Ovary (tissue), 10 donors: ENCODE measurements at places on chromosomes 2 and 18.

- DNase-seq = no peak
Measured at GRCh38 chr2:46559261-46559660, 79.9 kb downstream of the TMEM247 start.

- DNase-seq = no peak
Measured at GRCh38 chr18:69564602-69565001, 163.9 kb downstream of the DOK6 start.

DNA sequence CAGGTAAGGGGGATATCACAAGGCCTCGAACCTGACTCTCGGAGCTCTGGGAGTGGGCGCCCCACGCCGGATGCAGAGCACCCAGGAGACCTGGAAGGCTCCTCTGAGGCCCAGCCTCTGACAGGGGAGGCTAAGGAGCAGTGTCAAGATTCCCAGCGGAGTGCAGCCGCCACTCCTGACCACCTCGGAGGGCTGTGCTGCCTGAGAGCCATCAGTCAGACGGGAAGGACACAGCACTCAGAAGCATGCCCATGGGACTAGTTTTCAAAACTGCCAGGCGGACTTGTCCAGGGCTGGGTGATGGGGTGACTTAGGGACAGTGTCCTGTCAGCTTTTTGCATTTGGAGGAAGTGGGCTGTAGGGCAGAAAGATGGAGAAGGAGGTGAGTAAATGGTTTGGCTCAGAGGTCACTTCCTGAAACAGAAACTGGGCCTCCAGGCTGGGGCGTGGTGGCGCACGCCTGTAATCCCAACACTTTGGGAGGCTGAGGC is 34.6 kb upstream of the B3GNT7 start:
- DNase-seq = no peak

DNA sequence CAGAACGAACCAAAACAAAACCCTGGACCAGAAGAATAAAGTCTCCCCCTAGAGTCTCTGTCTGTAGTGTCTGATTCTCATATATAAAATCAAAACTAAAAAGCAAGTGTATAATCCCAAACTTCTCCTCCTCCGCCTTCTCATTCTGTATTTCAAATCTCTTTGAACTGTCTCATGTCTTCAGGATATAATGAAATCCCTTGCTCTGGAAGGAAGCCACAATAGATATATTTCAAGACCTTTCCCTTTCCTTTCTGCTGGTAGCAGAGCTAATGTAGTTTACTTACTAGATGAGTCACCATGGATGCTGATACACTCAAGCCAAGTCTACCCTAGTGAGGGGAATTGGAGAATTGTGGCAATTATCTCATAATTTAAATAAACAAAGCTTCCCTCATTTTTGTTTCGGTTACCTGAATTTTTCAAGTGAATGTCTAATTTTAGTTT is 33.5 kb upstream of the CCDC93 start:
- no peak for DNase-seq

DNA sequence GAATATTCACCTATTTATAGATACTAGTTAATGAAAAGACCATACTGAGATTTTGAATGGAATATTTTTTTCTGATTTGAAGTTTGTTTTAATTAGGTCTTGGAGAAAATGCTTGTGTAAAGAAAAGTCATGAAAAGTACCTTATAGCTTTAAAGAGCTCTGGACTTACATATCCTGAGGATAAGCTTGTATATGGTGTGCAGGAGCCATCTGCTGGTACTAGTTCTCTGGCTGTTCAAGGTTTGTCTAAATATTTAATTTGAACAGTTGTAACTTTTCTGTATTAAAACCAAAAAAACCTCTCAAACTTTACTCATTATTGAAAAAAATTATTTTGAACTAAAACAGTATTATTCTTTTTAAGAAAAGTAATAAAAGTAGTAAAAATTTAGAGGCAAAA is 50.1 kb downstream of the UBR3 start:
- DNase-seq = no peak

GRCh38 chr2:175431101-175431946 is 249.8 kb upstream of the ATP5MC3 start:
- no peak for DNase-seq

- peak; percentile 77 for DNase-seq
Measured at GRCh38 chr2:10832203-10832936, 19.8 kb upstream of the PDIA6 start.

GRCh38 chr2:70939001-70939838 is 3.5 kb downstream of the ATP6V1B1 start:
- DNase-seq = no peak

GRCh38 chr2:16784652-16785051 is 119.0 kb upstream of the CYRIA start:
- DNase-seq = no peak

DNA sequence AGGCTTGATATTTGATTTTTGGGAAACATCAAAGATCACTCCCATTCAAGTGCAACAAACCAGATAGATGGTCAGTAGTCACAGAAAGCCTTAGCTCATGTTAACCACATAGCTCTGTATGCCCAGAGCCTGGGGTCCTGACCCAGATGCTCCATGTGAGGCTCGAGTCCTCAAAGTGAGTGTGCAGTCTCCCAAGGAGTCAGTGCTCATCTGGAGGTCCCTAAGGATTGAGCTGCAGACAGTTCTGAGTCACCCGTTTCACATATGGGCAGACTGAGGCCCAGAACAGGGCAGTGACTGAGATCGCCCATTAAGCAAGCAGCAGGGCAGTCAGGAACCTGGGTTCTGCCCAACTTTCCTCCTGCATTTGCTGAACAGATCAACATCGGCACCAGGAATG is 9.2 kb downstream of the TMEM37 start:
- no peak for DNase-seq

GRCh38 chr2:36445185-36445866 is 89.7 kb downstream of the CRIM1 start:
- no peak for DNase-seq

- no peak for DNase-seq
Measured at GRCh38 chr2:60529136-60529784, 24.2 kb downstream of the BCL11A start.
